ENCODE measurements at places on chromosomes 4 and X. TPM values are rescaled to one million over a fixed set of nuclear protein-coding genes. Genes with fewer than 3 reads are reported as not detected.

GRCh38 chr4:69727926-69728325 lies 32.5 kb downstream of the SULT1B1 start:
- DNase-seq: no peak

DNA sequence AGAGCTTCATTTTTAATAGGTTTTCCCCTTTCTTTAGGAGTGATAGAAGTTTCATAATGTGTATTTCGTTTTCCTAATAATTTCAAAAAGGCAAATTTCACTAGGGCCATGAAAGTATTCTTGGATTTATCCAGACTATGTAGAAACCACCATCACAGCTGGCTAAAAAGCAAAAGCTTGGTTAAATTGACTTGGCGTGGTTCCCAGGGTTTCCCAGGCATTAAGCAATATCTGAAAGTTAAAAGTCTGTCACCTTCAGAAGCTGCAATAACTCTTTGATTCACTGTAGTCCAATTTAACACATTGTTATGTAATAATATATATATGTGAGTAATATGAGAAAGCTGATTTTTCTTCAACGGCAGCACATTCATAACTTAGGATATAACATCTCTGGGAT lies 38.3 kb downstream of the NDNF start:
- DNase-seq: no peak

DNA sequence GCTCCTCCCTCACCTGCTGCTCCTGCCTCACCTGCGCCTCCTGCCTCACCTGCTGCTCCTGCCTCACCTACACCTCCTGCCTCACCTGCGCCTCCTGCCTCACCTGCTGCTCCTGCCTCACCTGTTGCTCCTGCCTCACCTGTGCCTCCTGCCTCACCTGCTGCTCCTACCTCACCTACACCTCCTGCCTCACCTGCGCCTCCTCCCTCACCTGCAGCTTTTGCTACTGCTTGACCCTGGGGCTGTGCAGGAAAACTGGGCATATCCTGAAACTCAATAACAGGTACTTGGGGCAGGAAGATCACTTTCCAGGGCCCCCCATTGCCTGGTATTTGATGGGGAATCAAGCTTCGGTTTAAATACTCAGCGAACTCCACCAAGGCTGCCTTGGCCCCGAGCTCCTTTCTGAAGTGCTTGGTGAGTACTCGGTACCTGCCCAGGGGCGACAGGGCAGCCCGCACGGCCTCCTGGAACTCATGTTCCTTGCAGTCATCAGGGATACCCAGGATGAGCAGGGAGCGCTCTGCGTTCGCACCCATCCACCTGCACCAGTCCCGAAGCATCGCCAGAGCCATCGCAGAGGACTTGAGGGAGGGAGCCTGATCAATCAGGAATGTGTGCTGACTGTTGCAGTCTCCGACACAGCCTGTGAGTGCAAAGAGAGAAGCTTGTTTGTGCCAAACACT lies 2.7 kb downstream of the PNMA6E start:
- DNase-seq: no peak

- DNase-seq: no peak
Observed at GRCh38 chrX:68936126-68936525, 107.3 kb downstream of the EFNB1 start.

- no peak for DNase-seq
Observed at GRCh38 chr4:156939139-156939538, 32.5 kb downstream of the PDGFC start.

- no peak for DNase-seq
Observed at GRCh38 chr4:7328913-7329638, 105.7 kb downstream of the PSAPL1 start.

DNA sequence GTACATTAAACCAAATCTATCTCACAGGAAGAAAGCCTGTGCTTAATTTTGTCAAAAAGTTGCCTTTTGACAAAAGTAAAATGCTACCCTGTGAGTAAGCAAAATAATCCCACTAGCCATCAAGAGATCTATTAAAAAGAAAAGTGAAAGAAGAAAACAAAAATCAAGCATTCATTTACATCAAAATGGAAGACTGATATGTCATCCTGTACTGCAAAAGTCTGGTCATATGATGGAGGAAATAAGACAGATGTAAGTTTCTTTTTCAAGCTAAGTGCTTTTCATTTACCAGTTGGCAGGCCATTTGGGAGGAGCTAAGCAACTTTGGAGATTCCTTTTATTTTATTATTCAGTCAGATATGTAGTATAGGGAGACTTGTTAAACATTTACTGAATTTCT lies 387.4 kb downstream of the SPOCK3 start:
- DNase-seq: no peak

DNA sequence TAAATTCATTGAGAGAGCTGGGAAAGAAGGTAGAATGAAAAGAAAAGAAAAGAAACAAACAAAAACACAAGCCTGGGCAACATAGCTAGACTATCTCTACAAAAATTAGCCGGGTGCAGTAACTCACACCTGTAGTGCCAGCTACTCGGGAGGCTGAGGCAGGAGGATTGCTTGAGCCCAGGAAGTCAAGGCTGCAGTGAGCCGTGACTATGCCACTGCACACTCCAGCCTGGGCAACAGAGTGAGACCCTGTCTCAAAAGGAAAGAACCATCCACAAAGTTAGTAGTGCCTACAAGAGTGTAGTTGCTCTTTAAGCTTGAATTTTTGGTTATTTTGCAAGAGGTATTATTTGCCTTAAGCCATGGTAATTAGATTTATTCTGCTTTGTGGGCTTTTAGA lies 157.7 kb downstream of the CBR4 start:
- DNase-seq: no peak

DNA sequence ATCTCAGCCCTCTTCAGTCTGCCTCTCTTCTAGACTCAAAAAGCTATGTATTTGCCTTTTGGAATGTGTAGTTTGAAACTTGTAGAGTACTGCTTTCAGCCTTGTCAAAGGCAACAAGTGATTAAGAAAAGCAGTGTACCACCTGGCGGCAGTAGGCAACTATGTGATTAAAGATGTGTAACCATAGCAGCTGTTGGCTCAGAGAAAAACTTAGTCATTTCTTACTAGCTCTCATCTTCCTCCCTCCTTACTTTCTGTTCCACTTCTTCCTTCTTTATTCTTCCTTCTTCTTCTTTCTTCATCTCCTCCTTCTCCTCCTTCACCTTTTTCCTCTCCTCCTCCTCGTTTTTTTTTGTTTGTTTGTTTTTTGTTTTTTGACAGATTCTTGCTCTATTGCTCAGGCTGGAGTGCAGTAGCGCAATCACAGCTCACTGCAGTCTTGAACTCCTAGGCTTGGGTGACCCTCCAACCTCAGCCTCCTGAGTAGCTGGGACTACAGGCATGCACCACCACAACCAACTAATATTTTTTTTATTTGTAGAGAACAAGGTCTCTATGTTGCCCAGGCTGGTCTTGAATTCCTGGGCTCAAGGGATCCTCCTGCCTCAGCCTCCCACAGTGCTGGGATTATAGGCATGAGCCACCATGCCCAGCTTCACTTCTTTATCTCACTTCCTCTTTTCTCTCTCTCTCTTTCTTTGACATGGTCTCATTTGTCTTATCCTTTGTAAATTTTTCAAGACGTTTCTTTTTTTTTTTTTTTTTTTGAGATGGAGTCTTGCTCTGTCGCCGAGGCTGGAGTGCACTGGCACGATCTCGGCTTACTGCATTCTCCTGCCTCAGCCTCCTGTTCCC lies 32.6 kb downstream of the ABHD18 start:
- DNase-seq: no peak

- DNase-seq: no peak
Observed at GRCh38 chr4:187479511-187479910, 516.1 kb upstream of the ZFP42 start.

DNA sequence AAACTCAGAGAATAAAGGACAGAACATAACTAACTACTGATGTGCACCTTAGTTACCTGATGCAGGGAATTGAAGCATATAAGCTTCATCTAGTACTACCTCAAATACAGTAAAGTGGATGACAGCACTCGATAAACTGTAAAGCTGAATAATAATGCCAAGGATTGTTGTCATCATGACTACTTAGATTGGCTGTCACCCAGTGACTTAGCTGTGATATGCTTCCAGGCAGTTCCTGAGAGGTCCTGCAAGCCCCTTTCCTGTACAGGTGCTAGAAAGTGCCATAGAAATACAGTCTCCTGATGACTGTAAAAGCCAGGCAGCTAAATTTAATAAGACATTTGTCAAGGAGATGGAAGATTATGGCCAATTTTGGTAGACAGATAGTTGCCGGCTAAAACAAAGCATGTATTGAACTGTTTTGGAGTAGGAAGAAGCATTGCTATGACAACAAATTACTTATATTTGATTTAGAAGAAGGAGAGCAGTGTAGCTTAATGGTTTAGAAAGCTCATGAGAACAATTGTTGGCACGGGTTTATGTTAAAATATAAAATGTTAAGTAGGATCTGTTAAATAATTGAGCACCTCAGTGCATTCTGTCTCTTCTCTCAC lies 29.7 kb downstream of the TMEM164 start:
- DNase-seq: no peak

- DNase-seq: no peak
Observed at GRCh38 chr4:82524570-82525152, 37.1 kb downstream of the TMEM150C start.

GRCh38 chrX:118455013-118455412 lies 40.6 kb upstream of the DOCK11 start:
- DNase-seq: no peak

DNA sequence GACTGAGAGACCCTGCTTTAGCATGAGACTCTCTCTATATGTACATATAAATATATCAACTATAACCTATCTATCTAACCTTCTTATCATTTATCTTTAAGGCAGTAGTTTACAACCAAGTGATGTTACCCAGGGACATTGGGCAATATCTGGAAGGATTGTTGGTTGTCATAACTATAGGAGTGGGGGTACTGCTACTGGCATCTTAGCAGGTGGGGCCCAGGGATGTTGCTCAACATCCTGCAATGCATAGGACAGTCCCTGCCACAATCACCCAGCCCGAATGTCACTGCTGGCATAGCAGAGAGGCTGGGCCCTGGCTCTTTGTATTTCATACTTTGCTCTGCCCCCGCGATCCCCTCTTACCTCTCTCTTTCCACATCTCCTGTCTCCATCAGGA lies 397.7 kb downstream of the IL15 start:
- no peak for DNase-seq

GRCh38 chr4:86054286-86055032 lies 305.4 kb downstream of the MAPK10 start:
- no peak for DNase-seq

GRCh38 chr4:45865781-45866180 lies 258.1 kb downstream of the GABRG1 start:
- DNase-seq: no peak

GRCh38 chr4:184281231-184282139 lies 63.8 kb upstream of the ENPP6 start:
- DNase-seq: no peak

DNA sequence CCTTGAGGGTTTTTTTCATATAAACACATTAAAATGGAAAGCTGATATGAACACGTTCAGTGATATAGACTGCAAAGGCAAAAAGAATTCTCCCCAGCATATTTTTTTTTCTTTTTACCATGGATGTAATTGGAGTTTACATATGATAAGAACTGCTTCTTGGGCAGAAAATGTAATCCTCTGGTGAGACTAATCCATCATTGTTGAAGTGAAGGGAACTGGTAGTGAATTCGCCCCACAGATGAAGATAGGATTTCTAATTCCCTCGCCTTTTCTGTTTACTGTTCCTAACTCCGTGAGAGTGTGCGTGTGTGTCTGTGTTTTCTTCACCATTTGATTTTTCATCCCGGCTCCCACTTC lies 88.9 kb downstream of the GPR143 start:
- no peak for DNase-seq

DNA sequence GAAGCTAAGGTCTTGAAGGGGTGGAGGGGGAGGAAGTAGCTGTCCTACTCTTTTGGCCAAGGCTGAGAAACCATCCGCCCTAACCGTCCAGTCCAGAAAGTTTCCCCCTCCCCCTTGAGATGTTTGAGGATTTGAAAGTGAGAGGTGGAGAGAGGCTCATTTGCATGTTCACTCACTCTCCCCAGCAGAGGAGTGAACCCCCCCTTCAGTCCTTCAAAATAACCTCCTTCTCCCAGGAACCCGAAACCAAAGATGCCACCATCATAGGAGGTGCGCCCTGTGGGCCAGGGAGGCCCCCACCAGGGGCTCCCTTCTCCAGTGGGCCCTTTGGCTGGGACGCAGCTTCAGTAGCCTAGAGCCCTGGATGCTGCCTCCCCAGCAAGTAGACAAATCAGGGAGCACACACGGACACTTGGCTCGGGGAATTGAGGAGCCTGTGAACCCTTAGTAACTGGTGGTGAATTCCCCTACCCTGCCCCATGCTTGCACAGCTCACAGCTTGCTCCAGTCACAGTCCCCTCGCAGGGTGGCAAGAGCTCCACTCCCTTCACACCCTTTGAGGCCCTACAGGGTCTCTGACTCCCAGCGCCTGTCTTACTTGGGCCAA lies 25.6 kb downstream of the ELF4 start:
- DNase-seq: no peak

DNA sequence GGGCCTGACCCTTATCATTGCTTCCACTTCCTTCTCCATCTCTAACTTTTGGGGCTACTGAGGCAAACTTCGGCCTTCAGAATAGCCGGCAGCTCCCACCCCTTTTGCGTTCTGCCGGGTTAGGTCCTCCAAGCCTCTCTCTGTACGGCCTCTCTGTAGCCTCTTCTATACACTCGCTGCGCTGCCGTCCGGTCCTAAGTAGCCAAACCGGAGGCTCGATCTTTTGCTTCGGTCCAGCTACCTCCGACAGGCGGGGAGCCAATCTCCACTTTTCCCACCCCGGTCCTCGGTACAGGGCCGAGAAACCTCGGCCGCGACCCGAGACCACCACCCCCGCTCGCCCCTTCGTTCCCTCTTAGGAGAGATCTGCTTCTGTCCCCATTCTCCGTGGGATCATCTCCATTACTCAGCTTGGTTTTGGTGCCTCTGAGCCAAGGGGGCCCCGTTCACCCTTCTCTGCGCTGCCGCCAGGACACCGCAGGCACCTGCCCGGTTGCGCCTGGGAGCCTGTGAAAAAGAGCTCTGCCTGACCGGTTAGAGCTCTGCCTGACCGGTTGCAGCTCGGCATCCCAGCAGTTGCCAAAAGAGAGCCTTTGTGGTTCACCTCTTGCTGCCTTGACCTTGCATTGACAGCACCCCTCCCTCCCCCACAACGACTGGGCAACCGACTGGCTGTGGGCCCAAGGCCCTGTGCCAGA lies 1.0 kb upstream of the HTR2C start:
- DNase-seq: no peak

Gene XAGE2
- not detected for polyA plus RNA-seq

Gene ITGB1BP2
- 1.5 TPM for polyA plus RNA-seq

Gene GAGE1
- polyA plus RNA-seq: not detected

Gene TNIP3
- 3.0 TPM for polyA plus RNA-seq

Gene AKAP17A
- 42.8 TPM for polyA plus RNA-seq

Gene SCML2
- polyA plus RNA-seq: 12.3 TPM

Gene PCDH19
- 3.1 TPM for polyA plus RNA-seq
